OCI-M1 (cell line): ENCODE measurements at places on chromosomes 16 and 17.
A peak's percentile ranks its signal among the peaks of the same experiment; 100 is the strongest.

DNA sequence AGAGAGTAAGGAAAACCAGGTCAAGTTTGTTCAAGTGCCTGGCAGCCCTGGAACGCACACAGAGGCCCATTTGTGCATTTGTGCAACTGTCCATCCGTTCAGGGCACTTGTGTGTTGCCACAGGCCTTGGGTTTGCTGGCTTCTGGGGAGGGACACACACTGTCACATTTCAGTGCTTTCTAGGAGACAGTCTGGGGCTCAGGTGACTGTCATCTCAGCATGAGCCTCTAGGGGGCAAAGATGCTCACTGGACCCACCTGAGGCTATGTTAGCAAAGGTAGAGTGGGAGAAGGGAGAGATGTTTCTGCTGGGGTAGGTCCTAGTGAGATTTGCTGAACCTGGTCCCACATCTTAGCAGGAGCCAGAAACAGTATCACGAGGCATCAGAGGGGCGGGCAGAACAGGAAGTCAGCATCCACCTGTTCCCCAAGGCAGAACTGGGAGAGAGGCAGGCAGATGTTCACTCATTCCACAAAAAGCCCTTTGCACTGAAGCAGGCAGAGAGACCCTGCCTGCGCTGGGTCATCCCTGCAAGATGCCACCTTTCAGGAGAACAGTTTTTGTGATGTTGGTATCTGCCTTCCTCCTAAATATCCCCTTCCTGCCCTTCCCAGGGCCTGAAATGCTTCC is 48.5 kb downstream of the RAI1 start:
- peak; percentile 12 for DNase-seq

GRCh38 chr17:51852603-51853002 is 305.9 kb downstream of the CA10 start:
- no peak for DNase-seq

DNA sequence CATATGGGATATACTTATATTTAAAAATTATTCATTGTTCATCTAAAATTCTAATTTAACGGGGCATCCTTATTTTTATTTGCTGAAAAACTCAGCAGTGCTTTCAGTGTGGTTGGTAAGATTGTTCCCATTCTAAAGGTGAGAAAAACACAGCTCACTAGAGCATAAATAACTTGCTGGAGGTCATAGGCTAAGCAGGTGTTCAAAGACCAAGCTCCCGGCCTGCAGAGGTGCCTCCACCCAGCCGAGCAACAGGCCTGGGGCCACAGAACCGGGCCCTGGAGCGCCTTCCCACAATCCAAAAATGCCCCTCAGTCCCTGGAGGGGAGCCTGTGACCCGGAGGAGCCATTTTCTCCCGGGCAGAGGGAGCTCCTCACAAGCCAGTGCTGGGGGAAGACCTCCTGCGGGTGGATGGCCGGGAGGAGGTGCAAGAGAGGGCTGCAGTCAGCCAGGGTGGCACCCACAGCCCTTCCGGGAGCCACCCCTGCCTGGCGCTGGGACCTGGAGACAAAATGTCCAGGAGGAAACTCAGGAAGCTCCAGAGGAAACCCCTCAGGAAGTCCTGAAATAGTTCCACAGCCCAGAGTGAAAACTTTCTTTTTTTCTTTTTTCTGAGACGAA is 14.7 kb downstream of the ABR start:
- DNase-seq, result no peak

GRCh38 chr16:55778757-55779156 is 54.1 kb downstream of the CES1 start:
- DNase-seq, result no peak

DNA sequence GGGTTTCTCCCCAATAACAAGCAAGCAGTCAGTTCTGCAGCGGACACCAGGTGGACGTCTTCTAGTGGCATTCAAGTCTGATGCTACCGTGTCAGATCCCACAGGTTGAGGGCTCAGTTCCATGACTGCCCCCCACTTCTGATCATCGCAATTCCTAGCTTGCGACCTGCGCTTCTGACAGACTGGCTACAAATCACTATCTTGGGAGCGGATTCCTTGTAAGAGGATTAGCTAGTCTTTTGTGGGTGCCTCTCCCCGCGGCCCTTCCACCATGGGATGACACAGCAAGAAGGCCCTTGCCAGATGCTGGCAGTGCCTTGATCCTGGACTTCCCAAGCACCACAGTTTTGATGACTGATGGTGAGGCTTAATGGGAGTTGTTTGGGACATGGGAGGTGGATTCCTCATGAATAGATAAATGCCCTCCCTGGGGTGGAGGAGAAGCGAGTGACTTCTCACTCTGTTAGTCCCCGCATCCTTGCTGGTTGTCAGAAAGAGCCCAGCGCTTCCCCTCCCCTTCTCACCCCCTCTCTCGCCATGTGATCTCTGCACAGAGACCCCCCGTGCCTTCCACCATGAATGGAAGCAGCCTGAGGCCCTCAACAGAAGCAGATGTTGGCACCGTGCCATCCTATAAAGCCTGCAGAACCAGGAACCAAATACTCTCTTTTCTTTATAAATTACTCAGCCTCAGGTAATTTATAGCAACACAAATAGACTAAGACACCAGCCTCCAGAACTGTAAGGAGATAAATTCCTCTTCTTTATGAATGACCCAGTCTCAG is 19.1 kb downstream of the CDIP1 start:
- DNase-seq, result no peak

DNA sequence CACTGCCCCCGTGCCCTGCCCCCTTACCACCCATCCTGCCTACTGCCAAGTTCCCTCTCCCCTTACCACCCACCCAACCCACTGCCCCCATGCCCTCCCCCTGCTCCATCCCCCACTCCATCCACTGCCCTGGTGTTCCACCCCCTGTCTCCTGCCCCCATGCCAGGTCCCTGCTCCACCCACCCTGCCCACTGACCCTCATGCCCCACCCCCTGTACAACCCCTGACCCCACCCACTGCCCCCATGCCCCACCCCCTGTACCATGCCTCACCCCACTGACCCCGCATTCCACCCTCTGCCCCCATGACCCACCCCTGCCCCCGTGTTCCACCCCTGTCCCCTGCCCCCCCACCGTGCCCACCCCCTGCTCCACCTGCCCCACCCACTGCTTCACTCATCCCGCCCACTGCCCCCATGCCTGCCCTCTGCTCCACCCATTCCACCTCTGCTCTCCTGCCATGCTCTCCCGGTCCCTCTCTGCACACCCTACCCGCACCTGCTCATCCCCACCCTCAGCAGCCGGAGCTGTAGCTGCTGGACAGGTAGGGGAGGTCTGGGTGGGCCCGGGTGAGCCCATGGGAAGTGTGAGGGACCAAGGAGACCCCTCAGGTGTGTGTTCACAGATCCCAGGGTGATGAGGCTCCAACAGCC is 7.4 kb upstream of the FN3KRP start:
- no peak for DNase-seq

GRCh38 chr17:27381007-27381501 is 75.2 kb upstream of the KSR1 start:
- DNase-seq, result peak; percentile 93

- DNase-seq, result no peak
Observed at GRCh38 chr16:89890200-89890599, 16.8 kb downstream of the TCF25 start.
